ENCODE measurements at places on chromosomes 11 and 22. TPM values are rescaled to one million over a fixed set of nuclear protein-coding genes. Genes with fewer than 3 reads are reported as not detected.
A peak's percentile ranks its signal among the peaks of the same experiment; 100 is the strongest.

DNA sequence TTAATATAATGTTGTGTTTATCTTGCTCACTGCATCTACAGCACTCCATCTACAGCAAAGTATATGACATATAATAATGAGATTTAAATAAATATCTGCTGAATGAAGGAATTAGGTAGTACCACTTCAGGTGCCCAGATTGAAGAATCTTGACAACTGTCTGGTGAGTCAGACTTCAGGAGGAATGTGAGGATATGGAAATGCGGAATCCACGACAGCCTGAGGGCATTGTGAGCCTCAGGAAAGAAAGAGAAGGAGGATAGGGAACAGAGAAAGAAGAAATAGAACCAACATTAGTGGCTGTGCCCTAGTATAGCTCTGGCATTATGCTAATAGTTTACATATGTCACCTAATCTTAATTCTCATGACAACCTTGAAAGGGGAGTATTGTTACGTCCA lies 304.4 kb downstream of the AASDHPPT start:
- H3K4me3 ChIP-seq: no peak overlapping the region
- H3K36me3 ChIP-seq: no peaks in the 10 kb centered on the region
- no peaks in the 10 kb centered on the region for H3K4me1 ChIP-seq
- no peak for DNase-seq
- H3K27me3 ChIP-seq: no peaks in the 10 kb centered on the region
- no peak overlapping the region for H3K27ac ChIP-seq

DNA sequence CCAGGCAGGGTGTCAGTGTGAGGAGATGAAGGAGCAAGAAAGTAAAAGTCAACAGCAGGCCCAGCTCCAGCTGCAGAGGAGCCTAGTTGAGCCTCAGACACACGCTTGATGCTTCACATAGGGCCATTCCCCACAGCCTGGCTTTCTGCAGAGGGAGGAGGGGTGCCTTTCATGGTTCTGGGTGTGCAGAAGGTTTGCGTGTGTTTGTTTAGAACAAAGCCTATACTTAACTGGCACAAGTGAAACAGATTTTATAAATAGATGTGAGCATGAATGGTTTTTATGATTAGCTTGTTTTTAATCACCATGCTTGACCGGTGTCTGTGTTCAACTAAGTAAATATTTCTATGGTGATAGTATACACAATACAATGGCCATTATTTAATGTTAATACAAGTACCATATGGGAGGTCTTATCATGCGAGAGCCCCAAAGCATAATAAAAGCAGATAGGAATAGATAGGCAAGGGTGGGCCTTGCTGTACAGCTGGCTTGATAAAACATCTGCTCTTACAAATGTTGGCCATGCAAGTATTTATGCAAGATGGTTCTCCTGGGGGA lies 290.2 kb downstream of the ETS1 start:
- H3K27ac ChIP-seq: peak overlapping the region; percentile 89
- H3K36me3 ChIP-seq: peaks cover 40% of the 10 kb centered on the region
- peaks cover 83% of the 10 kb centered on the region for H3K4me1 ChIP-seq
- H3K27me3 ChIP-seq: no peaks in the 10 kb centered on the region
- DNase-seq: no peak

RIC3 gene
- total RNA-seq: 2.3 TPM

LMNTD2 gene
- total RNA-seq: 1.1 TPM

HIC2 gene
- 5.3 TPM for total RNA-seq

Measured in activated T-helper 2 cell treated with anti-CD3 and anti-CD28 coated beads, Interferon-gamma antibody, Interleukin-2, Interleukin-4, amounts not matched to agents 10 μg/mL and 5 μg/mL and 100 μg/mL, durations not matched to agents 14 hours and 24 hours and 36 hours (primary cell).